Caco-2 (cell line): ENCODE measurements at places on chromosomes 3 and 15.
A peak's percentile ranks its signal among the peaks of the same experiment; 100 is the strongest.

DNA sequence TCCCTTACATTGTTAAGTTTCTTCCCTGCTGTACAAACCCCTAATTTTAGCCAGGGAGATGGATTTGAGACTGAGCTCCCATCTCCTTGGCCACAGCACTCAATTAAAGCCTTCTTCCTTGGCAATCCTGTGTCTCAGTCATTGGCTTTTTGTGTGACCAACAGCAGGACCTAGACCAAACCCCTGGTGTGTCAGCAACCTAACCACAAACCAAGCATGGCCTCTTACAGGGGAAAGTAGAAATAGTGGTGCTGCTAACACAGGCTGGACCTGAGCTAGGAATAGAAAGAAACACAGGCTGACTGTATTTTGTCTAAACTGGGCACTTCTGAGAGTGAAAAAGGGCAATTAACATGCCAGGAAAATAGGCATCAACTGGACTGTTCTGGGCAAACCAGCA lies 37.9 kb downstream of the PPCDC start:
- no peak for DNase-seq

DNA sequence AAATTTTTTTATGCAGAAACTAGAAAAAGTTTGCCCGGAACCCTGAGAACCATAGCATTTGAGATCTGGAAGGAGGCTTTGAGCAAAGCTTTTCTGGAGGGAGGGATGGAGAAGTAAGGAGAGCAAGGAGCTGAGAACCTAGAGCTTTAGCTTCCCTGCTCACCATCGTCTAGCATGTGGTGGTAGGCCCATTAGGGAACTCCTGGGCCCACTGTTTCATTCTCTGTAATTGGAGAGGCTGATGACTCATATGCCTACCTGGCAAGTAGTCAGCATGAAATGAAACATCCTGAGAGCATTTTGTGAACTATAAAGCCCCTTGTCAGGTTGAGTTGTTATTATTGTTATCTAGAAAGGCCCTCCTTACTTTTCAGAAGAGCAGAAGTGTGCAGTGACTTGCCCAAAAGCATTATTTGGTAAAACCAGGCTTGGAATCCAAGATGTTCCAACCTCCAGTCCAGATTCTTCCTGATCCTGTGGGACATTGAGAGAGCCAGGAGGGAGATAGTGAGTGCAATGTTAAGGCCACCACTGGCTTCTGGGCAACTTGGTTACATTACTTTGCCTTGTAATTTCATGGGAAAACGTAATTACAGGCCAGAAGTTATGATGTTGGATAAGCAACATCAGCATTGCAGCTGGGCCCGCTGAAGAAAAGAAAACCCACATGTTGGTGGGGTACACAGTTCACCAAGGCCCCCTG lies 104.5 kb upstream of the BFSP2 start:
- DNase-seq, result no peak

DNA sequence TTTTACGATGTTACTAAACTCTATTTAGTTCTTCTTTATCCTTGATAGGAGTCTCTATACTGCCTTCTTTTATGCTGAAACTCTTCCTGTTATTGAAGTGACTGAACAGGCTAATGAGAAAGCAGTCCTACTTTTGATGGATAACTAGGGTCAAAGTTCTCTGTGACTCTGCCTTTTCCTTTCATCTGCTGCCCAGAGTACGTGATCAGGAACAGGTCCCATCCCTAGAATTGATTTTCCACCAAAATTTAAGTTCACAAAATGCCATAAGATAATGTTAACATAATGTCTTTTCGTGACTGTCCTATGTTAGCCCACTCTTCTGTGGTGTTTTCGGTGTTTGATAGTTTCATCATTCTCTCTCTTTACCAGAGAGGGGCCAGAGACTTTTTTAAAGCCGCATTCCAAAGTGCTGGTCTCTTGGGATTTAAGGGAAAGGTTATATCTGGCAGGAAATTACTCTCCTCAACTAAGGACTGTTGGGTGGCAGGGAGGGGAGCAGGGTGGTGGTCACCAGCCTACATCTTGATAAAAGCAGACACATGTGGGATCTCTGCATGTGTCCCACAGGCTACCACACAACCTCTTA lies 50.3 kb upstream of the PLXND1 start:
- DNase-seq, result no peak

GRCh38 chr15:67303490-67304363 lies 49.1 kb downstream of the IQCH start:
- peak; percentile 38 for DNase-seq

DNA sequence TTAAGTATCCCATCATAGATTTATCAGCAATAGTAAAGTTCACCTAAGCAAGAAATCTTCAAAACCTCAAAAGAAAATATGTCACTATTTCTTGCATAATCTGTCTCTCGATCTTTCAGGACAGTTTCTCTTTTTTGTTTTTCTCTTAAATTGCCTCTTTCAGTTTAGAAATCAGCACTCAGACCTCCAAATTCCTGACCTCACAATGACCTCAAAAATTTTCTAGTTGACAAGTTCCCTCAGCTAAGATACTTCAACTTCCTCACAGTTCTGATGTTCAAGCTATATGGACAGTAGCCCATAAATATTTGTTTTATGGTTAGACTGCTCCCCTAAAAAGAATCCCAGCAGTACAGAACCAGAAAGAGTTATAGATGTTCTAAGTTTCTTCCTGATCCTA lies 24.1 kb downstream of the SLC24A5 start:
- DNase-seq, result no peak

DNA sequence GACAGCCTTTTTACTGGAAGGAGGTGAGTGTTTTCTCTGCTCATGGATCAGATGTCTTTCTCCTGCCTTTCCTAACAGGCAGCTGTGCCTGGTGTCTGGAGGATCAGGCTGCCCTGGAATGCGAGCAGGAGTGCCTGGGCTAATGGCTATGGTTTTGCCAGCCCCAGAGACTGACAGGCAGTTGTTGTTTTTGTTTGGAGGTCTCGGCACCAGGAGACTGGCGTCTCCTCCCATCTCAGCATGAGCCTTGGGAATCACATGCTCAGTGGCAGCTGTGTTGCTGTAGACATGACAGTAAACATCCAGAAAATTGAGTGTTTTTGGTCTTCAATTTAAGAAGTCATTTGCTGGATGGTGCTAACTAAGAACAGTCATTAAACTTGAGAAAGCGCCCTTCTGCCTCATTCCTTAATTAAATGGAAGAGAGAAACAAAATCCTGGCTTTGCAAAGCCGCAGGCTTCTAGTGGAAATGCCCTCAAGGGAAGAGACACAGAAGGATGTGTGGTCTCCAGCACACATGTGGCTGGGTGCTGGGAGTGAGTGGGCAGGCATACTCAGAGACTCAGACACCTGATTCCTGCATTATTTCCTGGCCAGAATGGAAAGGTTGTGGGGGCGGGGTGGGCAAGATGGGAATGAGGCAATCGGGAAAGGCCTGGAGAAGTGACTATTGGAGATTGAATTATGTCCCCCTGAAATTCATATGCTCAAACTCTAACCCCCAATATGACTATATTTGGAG lies 97.0 kb upstream of the NMNAT3 start:
- DNase-seq, result no peak

DNA sequence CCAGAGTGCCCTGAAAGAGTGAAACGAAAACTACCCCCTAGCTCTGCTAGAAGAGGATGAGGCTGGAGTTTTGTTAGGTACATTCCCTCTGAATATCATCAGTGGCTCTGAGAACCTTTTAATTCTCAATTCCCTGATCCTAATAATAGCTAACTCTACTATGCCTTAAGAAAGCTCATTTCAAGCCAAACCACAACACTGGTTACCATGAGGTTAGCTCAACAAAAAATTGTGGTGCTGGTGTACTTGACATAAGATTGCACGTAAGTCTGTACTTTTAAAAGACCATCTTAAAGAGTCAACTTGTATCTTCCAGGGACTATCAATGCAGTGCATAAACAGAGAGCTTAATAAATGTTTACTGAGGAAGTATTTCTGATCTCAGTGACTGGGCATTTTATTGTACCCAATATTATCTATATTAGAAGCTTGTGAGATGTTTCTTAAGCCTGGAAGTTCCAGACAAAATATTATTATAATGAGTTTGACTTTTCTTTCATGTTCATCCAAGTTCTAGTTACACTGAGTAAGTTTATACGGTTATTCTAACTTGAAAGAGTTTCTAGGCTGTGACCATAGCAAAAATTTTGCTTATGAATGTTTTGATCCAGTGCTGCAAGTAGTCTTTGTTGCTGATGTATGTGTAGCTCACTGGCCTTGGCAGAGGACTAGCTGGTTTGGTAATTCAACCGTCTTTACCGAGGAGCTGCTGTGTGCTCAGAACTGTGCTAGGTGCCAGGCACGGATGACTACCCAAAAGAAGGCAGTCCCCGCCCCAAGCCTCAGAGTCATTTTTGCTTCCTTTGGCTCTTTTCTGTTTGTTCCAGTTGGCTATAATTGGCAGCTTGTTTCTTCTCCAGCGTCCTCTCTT lies 334.4 kb upstream of the TRIM42 start:
- DNase-seq, result no peak

DNA sequence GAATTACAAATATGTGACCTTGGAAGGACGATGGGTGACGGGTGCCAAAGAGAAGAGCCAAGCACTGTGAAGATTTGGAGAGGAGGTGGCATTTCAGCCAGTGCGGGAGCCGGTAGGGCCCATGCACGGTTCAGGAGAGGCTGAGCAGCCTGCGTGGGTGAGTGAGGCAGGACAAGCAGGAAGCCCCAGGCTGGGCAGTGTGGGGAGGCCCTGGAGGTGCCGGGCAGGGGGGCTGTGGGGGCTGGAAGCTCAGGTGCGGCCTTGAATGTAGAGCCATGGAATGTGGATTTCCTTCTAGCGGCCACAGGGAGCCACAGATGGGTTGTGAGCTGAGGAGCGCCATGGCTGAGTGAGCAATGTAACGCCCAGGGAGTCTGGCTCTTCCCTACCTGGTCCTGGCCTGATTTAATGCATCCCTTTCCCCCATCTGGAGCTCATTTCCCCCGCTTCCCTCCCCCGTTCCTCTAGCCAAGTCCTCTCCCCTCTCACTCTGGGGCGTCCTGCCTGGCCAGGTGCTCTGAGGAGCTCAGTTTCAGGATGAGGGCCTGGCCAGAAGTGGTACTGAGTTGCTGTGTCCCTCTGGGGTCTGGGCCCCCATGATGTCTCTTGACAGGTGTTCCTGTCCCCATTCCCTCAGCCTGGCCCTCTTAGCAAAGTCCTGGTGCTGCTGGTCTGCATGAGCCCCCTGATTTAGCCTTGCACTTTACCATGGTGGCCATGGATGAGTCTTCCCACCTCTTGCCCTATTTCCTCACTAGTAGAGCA lies 41.8 kb upstream of the IQSEC1 start:
- peak; percentile 21 for DNase-seq

GRCh38 chr15:85684174-85684710 lies 110.5 kb downstream of the KLHL25 start:
- no peak for DNase-seq

DNA sequence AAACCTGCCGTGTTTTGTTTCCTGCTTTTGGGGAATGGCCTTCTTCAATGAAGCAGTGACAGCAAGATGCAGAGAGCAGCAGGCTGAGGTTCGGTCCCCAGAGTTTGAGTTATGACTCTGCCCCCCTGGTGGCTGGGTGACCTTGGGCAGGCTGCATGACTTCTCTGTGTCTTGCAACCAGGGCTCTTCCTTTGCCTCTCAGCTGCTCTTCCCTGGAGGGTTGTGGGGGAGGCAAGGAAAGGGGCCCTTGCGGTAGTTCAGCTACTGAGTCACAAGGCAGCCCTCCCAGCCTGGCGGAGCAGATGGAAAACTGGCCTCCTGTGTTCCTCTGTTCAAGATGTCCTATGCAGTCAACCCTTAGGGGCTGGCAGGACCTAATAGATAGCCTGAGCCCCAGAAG lies 17.1 kb downstream of the CTXND1 start:
- DNase-seq, result peak; percentile 55

DNA sequence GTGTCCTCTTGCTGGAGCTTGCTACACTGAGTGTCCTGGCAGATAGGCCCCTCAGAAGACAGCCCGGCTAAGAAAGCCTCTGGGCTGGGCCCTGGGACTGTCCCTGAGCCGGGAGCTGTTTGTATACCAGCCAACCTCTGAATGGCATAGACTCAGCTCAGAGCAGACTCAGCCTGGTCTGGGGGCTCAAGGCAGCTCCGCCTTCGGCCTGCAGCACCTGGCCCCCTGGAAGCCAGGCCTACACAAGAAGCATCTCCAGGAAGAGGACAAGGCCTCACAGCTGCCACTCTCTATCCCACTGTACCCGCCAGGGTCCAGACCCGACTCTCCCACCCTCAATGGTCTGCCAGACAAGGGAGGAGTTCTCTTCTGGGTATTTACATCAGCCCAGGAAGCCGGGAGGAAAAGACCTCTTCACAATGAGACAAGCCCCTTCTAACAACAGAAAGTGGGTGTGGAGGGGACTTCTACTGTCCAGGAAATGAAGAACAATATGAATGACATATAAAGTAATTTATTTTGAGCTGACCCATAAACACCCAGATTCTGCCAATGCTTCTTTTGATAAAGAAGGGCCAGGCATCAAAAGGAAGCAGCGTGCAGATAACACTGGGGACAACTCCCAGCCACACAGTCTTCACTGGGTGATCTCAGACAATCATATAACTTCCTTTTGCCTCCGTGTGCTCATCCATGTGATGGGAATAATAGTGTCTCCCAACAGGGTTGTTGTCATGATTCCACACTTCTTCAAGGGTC lies 110.2 kb downstream of the TPRA1 start:
- peak; percentile 3 for DNase-seq

DNA sequence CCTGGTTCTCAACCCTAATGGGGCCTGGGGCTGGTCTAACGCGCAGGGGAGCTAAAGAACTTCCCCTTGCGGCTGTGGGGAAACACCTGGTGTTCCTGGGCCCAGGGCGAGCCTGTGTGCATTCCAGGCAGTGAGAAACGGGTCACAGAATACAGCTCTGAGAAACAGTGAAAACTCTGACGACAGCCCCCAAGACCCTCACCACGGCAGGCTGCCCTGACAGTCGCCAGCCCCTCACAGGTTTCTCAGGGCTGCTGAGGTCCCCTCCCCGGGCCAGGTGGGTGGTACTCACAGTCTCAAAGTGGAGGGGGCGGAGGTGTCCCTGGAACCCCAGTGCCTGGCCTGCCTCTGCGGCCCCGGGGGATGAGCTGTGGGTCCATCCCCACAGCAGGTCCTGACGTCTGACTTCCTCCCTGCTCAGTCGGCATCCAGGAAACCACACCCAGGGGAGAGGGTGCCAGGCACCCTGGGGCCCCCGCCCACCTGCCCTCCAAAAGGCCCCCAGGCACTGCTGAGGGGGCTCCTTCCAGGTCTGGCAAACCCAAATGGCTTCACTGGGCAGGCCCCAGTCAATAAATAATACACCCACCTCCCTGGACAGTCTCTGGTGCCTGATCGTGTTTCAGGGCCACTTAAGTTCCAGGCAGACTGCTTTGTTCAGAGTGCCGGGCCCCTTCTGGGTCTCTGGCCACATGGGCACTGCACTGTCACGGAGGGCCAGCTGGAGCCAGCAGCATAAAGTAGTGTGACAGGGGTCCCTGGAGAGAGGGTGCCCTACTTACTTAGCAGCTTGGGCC lies 57.7 kb downstream of the IQSEC1 start:
- DNase-seq, result no peak

GRCh38 chr3:177803500-177803899 lies 606.2 kb upstream of the TBL1XR1 start:
- DNase-seq, result no peak

- DNase-seq, result no peak
These were observed 294.2 kb downstream of the TIGIT start for GRCh38 chr3:114587986-114588385.

GRCh38 chr3:62183969-62184368 lies 189.4 kb downstream of the FEZF2 start:
- DNase-seq, result no peak
